ENCODE measurements at places on chromosomes 11 and 22. TPM values are rescaled to one million over a fixed set of nuclear protein-coding genes. Genes with fewer than 3 reads are reported as not detected.

Gene DTX4
- 1.7 TPM for total RNA-seq

Gene CDON
- total RNA-seq = 5.3 TPM

Gene KRTAP5-1
- total RNA-seq = not detected

Gene TST
- total RNA-seq = 32.5 TPM

Gene APOL5
- not detected for total RNA-seq
